ENCODE measurements at places on chromosomes 7 and 10.

GRCh38 chr10:59388671-59388976 is 26.3 kb upstream of the FAM13C start:
- DNase-seq: no peak

GRCh38 chr10:688312-689120 is 952 bp downstream of the DIP2C start:
- no peak for DNase-seq

DNA sequence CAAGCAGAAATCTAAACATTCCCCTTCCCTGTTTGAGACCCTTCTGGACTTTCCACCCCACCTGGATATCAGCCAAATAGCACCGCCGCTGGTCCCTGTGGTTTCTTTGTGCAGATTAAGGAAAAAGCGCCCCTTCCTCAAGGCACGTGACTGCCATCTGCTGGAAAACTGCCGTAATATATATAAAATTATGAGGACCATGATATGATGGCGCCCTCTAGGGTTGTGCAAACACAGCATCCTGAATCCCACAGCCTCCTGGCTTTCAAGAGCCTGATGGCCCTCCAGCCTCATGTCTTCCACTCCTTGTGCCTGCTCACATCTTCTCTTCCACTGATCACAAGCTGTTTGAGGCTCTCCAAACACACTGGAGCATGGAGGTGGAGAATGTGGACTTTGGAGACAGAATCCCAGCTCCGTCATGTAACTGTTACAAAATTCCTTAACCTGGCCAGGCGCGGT is 121.3 kb downstream of the MYL10 start:
- DNase-seq: peak; percentile 35

DNA sequence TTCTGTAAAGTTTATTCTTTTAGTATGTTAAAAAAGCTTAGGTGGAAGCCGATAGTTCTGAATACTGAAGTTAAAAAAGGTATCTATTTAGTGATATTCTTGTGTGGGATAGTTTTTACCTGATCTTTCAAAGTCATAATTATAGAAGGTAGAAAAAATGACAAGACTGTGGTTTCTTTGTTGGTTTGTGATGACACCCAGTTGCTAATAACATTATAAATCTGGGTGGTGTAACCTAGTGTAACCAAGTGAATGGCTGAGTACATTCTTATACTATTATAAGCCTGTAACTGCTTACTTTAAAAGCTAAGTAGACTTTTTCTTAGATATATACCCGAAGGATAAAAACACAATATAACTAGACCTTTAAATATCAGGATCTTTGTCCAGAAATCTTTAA is 2.3 kb downstream of the CDK13 start:
- DNase-seq: no peak

- DNase-seq: no peak
Observed at GRCh38 chr10:23693925-23694324, 255.1 kb downstream of the OTUD1 start.

DNA sequence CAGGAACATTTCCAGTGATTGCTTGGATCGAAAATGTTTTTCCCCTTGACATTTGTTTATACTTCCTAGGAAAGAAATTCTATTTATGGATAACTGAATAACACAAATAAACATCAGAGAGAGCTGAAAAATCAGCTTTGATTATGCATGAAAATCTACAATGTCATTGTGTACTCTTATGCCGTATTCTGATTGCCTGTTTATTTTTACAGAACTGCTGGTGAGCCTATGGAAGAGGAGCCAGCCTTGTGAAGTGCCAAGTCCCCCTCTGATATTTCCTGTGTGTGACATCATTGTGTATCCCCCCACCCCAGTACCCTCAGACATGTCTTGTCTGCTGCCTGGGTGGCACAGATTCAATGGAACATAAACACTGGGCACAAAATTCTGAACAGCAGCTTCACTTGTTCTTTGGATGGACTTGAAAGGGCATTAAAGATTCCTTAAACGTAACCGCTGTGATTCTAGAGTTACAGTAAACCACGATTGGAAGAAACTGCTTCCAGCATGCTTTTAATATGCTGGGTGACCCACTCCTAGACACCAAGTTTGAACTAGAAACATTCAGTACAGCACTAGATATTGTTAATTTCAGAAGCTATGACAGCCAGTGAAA is 121.5 kb downstream of the TWIST1 start:
- no peak for DNase-seq

GRCh38 chr10:89921403-89921802 is 220.0 kb downstream of the KIF20B start:
- DNase-seq: no peak

GRCh38 chr7:80124526-80125264 is 9.9 kb upstream of the GNAI1 start:
- no peak for DNase-seq

DNA sequence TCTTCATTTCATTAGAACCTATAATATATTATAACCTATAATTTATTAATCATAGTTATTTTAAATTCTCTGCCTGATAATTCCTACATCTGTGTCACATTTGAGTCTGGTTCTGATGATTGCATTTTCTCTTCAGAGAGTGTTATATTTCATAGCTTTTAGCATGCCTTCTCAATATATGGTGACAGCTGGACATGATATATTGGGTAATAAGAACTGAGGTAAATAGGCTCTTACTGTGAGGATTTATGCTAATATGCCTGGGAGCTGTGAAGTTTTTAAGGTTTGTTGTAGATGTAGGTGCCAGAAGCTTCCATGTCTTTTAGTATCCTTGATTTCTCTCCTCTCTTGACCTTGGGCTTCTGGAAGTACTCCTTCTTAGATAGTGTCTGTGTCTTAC is 325.9 kb upstream of the SEMA3D start:
- no peak for DNase-seq

- DNase-seq: no peak
Observed at GRCh38 chr10:47154762-47155161, 145.2 kb upstream of the GDF10 start.

DNA sequence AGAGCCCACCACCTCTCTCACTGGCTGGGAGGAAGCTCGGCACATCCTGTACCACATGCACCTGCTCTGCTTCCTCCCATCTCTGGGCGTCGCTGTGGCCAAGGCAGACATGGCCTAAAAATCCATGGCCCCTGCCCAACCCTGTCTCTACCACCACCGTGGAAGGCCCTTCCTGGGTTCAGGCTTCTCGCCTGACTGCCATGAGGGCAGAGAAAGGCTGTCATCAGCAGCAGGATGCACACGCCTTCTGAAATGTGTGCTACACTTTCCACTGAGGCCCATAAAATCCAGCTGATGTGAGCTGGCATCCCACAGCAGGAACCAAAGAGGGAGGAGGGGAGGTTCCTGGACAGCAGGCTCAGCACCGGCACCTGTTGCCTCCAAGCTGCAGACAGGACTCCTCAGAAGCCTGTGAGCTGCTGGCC is 93.4 kb downstream of the PTPRN2 start:
- DNase-seq: no peak

GRCh38 chr7:130891254-130892094 is 157.5 kb upstream of the KLF14 start:
- no peak for DNase-seq
